ENCODE measurements at places on chromosomes 3 and 15.

DNA sequence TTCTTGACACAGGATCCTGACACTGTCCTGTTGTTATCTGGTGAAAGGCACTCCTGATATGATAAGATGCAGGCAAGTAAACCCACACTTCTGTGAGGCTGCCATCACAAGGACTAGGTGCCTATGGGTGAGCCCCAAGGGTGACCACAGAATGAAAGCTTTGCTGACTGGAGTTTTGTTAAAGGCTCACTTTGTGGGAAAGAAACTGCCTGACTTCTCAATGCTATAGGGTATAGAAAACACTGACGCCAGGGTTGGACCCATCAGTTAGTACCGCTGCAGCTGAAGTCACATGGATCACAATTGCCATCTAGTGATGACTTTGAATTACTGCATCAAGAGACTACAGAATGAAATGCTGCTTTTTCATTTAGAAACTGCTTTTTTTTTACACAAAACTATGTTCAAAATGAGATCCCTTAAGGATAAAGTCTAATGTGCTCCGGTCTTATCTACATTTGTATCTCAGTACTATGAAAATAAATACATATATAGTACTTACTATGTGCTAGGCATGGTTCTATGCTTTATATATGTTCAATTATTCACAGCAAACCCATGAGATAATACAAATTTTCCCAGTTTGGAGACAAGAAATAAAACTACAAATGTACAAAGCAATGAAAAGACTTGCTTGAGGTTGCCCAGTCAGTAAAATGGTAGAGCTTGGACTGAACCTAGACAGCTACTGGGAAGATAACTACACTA is 64.2 kb upstream of the CMSS1 start:
- DNase-seq = peak; percentile 88

DNA sequence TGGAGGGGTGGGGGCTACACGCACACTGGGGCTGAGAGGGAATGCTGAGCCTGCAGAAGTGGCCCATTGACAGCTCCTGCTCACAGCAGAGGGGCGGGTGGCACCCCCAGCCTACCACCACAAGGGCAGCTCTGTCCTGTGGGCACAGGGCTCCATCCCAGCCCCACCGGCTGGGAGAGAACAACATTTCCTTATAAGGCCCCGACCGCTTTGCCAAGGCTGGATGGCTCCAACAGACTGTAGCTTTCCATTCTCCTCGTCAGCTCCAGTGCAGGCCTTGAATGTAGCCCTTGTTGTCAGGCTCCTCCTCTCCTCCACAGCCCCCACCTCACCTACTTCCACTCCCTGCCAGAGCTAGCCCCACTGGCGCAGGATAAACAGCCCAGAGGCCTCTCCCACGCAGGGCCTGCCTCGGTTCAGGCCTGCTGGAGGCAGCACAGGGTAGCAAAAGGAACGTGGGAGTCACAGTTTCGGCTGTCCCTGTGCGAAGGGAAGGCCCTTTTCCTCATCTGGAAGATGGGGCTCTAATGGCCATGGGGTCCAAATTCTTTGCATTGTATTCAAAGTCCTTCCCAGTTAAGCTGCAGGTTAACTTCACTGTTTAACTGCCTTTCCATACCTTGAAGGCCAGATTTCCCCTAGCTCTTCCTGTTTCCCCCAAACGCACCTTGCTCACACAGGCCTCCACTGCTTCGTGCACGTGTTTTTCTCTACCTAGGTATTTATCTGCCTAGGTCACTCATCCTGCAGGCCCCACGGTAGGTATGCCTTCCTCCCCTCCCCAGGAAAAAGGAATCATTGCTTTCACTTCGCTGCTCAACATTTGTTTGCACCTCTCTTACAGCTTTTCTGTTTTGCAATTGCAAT is 101.6 kb upstream of the LPP start:
- DNase-seq = peak; percentile 49

DNA sequence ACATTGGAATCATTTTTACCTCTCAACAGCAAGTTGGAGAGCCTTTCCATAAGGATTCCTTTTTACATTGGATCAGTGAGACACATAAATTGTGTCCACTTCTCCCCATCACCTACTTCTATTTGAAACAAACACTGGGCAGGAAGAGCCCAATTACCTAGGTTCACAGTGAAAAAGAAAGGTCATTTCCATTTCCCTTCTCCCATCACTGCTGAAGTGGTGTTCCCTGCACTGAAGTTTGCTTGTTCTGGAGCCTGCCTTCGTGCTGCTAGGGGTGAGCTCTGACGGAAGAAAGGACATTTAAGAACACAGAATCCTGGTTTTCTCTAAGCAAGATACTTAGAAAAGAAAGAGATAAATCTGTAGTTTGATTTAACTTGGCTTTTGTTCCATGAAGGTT is 123.8 kb upstream of the ZBTB20 start:
- DNase-seq = peak; percentile 35

DNA sequence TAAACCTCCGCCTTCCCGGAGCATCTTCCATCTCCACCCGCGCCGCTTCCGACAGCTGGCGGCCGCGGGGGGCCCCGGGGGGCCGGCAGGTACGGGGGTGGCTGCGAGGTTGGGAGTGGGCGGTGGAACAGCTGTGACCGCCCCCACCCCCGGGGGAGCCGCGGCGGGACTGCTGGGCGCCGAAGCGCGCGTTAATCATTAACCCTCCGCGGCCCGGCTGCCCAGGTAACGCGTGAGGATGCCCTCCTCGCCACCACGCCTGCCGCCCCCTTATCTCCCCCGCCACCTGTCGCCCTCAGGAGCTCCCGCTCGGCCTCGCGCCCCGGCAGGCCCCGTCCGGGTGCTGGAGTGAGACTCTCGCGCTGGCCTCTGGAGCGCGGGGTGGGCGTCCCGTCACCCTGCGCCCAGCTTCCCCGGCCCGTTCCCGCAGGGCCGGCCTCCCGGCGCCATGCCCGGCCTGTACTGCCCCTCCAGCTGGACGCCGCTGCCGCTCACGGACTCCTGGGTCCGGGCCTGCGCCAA is 757 bp downstream of the VWA5B2 start:
- DNase-seq = no peak

GRCh38 chr3:117540597-117540996 is 831.0 kb downstream of the TUSC7 start:
- no peak for DNase-seq

GRCh38 chr3:104584682-104585081 is 782.0 kb upstream of the ALCAM start:
- DNase-seq = no peak

GRCh38 chr15:76344893-76345582 is 8.5 kb downstream of the ISL2 start:
- DNase-seq = no peak

DNA sequence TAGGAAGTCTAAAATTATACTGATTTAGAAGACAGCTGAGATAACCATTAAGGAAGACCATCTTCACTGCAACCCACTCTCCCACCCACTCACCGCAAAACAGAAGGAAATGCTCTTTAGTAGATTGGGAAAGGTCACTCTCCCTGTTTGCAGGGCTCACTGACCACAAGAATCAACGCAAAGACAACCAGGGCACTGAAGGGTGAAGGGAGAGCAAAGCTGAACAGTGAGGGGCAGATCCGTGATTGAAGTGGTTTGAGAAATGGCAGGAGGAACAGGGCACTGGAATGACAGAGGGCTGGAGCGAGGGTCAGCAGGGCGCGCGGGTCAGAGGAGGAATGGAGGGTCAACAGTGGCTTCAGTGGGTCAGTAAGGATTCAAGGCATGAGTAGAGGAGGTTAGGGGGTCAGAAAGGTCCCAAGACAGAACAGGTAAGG is 520 bp downstream of the MESD start:
- DNase-seq = no peak

GRCh38 chr3:142664819-142665218 is 59.0 kb upstream of the TRPC1 start:
- DNase-seq = no peak

GRCh38 chr3:8451696-8452095 is 49.9 kb upstream of the LMCD1 start:
- peak; percentile 26 for DNase-seq

DNA sequence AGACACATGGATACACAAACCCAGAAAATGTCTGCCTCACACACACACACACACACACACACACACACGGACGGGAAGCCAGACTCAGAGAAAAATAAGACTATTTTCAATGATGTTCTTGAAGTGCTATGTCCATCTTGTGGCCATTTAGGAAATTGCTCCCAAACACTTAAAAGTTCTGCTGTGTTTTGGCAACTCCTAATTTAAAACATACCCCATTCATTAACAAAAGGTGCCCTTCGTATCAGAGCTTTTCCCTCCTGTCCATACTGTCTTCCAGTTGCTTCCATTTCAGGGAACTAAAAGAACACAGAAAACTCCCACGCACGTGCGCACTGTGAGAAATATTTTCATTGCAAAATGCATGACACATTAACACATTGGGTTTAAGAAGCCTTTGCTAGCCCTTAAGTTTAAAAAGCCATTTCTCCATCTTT is 44.6 kb downstream of the SLC12A1 start:
- peak; percentile 87 for DNase-seq

DNA sequence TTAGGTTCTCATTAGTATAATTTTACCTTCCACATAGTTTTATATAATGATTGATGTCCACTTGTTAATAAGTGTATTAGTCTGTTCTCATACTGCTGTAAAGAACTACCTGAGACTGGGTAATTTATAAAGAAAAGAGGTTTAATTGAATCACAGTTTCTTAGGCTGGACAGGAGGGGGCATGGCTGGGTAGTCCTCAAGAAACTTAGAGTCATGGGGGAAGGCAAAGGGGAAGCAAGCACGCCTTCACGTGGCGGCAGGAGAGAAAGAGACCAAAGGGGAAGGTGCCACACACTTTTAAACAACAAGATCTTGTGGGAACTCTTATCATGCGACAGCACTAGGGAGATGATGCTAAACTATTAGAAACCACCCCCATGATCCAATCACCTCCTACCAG is 19.2 kb downstream of the DZIP3 start:
- DNase-seq = no peak

DNA sequence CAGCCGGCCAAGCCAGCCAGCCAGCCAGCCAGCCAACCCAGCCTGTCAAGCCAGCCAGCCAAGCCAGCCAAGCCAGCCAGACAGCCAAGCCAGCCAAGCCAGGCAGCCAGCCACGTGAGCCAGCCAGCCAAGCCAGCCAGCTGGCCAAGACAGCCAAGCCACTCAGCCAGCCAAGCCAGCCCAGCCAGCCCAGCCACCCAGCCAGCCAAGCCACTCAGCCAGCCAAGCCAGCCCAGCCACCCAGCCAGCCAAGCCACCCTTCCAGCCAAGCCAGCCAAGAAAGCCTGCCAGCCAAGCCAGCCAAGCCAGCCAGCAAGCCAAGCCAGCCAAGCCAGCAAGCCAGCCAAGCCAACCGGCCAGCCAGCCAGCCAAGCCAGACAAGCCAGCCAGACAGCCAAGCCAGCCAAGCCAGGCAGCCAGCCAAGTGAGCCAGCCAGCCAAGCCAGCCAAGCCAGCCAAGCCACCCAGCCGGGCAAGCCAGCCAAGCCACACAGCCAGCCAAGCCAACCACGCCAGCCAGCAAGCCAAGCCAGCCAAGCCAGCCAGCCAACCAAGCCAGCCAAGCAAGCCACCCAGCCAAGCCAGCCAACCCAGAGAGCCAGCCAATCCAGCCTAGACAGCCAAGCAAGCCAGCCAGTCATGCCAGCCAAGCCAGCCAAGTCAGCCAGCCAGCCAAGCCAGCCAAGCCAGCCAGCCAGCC is 199.5 kb downstream of the GOLGA6L6 start:
- DNase-seq = peak; percentile 33

DNA sequence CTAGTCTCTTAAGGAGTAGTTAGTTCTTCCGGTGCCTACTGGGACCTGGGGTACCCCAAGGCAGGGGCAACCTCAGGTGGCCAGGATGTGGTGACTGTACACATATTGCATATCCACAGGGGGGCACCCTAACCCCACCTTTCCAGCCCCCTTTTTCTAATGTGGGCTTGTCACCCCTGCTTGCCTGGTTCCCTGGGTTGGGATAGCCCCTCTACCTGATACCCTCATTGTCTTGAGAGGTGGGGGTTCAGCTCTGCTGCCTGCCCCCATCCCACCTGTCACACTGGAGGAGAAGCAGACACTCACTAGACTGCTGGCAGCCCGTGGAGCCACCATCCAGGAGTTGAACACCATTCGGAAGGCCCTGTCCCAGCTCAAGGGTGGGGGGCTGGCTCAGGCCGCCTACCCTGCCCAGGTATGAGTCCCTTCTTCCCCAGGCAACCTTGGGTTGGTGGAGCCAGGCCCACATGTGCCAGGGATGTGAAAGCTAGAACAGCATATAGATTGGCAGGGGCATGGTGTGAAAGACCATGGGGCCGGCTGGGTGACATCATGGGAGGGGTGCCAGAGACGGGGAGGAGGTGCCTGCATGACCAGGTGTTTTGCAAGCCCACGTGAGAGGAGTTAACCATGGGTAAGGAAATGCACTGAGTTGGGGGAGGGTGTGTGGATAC is 4.0 kb downstream of the GLYCTK start:
- peak; percentile 56 for DNase-seq

DNA sequence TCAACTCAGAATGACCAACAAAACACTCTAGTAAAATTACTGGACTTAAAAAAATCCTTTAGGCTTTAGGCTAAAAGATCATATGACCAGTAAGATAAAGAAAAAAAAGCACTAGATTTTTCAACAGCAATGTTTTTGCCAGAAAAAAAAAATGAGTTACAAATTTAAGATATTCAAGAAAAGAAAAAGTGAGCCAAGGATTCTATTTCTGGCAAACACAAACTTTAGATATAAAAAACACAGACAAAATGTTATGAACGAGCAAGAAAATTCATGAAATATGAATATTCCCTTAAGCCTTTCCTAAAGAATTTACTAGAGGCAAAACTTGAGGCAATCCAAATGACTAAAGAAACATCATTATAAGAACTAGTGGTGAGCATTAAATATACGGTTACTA is 8.6 kb downstream of the GOLGB1 start:
- no peak for DNase-seq

DNA sequence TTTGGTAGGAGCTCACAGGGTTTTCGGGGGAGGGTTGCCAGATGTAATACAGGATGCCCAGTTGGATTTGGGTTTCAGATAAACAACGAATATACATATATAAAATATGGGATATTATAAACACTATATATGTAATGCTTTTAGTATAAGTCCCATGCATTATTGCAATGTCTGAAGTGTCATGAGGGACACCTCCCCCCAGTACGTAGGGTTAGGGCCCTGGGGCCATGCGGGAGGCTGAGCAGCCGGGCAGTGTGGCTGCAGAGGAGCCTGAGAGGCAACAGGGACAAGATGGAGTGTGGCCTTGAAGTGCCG is 148.9 kb downstream of the SMAD6 start:
- no peak for DNase-seq

- DNase-seq = no peak
Observed at GRCh38 chr3:11739706-11740105, 96.0 kb upstream of the VGLL4 start.

DNA sequence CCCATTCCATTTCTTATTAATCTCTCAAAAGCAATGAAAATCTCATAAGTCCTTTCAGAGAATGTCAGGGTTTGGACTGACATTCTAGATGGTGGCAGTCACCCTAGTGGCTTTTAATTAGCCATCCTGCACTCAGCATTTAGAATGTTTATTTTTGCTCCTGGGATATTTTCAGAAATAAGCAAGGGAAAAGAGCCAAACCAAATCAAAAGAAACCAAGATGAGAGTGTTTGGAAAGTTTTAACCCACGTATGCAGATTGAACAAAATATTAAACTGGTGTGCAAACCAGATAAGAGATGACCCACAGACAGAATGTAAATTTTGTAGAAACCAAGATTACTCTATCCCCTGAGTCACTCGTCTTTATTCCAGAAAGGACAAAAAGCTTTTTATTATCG is 275.8 kb downstream of the SQOR start:
- no peak for DNase-seq

GRCh38 chr3:147937341-147937740 is 528.2 kb downstream of the ZIC1 start:
- no peak for DNase-seq

- no peak for DNase-seq
Observed at GRCh38 chr15:64006642-64007041, 39.6 kb downstream of the DAPK2 start.

Data from dermis blood vessel endothelial cell (primary cell).